ENCODE measurements at places on chromosomes 11 and 22.

DNA sequence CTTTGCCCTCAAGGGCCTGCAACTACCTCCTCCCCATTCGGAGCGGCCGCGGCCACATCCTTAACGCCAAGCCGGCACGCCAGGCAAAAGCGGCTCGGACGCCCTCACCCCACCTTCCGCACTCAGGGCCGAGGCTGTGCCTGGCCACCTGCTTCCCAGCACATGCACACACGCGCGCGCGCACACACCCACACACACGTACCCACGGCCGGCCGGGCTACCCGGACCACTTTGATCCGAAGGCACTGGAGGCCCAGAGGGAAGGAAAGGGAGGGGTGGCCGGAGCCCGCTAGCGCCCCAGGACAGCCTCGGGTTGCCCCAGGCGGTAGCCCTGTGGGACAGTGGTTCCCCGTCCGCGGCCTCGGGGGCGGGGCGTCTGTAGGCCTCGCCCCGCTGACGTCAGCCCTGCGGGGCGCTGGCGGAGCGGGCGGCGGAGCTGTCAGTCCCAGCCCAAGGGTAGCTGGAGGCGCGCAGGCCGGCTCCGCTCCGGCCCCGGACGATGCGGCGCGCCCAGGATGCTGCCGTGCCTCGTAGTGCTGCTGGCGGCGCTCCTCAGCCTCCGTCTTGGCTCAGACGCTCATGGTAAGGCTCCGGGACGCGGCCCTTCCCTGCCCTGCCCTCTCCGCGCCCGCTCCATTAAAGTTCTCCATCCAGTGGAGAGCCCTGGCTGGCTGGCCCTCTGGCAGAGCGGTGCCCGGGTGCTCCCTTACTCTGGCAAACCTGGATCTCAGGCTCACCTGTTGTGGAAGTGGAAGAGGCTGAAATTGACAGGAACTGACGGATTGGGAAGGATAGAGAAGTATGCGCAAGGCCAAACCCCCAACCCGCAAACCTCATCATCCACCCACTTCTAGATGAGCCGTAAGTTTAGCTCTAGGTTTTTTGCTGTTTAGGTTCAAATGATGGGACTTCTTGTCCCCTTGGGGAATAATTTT is at the start of gene IL10RA:
TSS of gene IL10RA (plus strand) at position 442 of the 935 bp plus-strand sequence. CDS start at position 516, 74 bp downstream.
- DNase-seq: peak; percentile 97

- no peak for DNase-seq
These were observed 184.6 kb upstream of the CARD18 start for GRCh38 chr11:105324156-105324555.

GRCh38 chr11:82927264-82927880 is 25.8 kb downstream of the DDIAS start:
- peak; percentile 49 for DNase-seq

GRCh38 chr11:8937159-8937558 is 4.4 kb upstream of the C11orf16 start:
- no peak for DNase-seq

GRCh38 chr11:104328512-104328907 is 164.6 kb upstream of the PDGFD start:
- DNase-seq: no peak

DNA sequence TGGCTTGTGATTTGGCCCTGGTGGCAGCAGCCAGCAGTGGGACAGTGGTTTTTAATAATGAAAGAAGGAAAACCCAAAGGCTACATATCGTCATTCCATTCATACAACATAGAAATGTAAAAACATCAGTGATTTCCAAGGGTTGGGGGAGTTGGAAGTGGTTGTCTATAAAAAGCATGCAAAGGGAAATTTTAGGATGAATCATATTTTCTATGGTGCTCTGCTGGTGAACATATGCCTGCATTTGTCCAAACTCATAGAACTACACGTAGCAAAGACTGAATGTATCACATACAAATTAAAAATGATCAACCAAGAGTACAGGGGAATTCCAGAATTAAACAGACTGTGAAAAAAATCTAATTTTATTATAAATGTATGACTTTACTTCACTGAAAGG is 11.1 kb downstream of the OR5B3 start:
- DNase-seq: no peak

DNA sequence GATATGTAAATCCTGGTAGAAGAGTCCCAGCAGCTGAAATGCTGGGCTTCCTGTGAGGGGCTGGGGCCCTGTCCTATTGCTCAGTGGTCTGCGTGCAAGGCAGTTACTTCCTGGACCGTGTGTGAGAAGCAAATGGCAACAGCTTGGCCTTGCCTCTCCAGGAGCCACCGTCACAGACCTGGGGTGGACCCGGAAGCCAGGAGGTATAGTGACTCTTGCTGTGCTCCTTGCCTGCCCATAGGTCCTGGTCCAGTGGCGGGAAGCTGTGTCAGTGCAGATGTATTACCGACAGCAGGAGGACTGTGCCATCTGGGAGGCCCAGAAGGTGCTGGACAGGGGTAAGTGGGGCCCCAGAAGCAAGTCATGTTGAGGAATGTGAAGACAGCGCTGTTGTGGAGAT is 54.3 kb downstream of the PISD start:
- DNase-seq: no peak

GRCh38 chr11:2539371-2540222 is 94.8 kb downstream of the KCNQ1 start:
- no peak for DNase-seq

DNA sequence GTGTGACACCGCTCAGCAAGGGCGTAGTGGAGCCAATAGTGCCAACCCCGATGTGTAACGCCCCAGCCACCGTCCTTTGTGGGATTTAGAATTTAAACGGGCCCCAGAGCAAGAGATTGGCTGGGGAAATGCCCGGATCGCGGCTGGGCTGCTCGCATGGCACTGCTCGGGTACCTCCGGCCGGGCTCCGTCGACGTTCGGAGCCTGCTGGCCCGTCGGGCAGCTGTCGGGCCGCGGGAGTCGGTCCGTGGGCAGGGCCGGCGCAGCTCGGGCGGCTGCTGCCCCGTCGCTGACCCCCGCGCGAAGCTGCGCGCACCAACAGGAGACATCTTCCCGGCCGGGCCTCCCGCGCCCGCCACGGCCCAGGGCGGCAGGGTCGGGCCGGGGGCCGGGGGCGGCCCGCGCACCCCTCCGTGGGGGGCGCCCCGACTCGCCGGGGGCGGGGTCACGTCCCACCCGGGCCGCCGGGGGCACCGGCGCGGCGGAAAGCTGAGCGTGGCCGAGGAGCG is 1.3 kb upstream of the KDM2A start:
- peak; percentile 32 for DNase-seq

GRCh38 chr11:66846671-66847091 is 3.4 kb downstream of the RCE1 start:
- peak; percentile 67 for DNase-seq

DNA sequence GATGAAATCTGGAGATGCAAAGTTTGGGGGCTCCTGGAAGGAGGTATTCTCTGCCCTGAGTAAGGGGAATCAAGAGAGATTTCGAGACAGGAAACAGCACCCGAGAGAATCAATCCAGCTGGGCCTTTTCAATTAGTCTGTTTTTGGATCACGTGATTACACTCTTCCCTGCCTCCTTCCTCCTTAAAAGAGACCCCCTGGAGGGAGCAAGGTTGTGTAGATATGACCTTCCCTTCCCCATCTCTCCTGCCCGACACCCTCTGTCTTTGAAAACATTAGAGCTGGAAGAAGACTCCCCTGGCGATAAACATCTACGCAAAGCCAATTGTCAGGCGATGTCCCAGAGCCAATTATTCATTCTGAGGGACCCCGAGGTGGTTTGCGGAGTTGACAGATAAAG is 407.9 kb downstream of the MIAT start:
- DNase-seq: no peak

DNA sequence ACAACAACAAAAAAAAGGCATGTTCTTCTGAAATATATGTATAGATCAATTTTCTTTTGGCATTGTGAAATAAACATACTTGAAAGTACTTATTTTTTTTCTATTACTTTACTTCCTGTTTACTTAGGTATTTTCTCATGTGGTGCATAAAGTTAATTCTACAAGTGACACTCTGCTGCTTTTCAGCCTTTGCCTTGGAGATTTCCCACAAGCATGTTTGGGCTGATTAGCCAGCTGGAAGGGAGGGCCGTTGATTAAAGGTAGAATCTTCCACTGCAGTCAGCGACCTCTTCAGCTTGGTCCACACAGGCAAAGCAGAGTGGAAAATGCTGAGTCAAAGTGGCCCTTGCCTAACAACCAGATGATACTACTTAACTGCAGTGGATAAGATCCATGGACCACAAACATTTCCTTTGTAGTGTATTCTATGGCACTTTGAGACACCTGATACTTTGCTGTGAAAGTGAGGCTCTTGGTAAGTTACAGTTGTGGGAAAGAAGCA is 176.0 kb downstream of the ARHGAP42 start:
- no peak for DNase-seq

DNA sequence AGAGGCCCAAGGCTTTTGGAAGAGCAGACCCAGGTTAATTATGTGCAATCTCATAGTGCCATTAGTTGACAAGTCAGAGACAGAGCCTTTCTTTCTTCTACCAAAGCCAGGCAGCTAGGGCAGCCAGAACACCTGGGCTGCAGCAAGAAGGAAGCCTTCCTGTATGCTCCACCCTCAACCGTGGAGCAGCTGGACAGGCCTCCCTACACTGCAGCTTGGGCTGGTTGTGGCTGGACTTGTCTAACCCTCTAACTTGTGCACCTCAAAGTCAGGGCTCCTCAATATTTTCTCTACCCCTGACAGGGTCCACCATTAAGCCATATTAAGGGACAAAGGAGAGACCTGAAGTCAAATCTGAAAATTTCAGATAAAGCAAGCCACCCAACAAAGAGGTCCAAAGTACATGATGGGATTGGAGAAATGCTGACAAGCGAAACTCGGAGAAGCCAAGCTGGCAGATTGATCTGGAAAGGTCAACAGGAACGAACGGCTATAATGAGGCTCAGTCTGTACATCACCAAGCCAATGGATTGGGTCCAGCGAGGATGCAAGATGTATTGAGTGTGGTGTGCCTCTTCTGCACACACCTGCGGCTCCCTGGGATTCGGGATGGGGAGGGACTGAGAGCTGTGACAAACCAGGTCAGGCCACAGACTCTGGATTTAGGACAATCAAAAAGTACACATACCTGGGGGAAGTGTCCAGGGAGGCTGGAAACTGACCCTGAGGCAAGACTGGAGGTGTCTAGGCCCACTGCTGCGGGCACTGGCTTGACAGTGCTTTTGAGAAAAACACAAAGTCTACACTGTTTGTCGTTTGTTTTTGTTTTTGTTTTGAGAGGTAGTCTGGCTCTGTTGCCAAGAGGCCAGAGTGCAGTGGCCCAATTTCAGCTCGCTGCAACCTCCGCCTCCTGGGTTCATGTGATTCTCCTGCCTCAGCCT is 11.7 kb upstream of the SLC43A3 start:
- no peak for DNase-seq

DNA sequence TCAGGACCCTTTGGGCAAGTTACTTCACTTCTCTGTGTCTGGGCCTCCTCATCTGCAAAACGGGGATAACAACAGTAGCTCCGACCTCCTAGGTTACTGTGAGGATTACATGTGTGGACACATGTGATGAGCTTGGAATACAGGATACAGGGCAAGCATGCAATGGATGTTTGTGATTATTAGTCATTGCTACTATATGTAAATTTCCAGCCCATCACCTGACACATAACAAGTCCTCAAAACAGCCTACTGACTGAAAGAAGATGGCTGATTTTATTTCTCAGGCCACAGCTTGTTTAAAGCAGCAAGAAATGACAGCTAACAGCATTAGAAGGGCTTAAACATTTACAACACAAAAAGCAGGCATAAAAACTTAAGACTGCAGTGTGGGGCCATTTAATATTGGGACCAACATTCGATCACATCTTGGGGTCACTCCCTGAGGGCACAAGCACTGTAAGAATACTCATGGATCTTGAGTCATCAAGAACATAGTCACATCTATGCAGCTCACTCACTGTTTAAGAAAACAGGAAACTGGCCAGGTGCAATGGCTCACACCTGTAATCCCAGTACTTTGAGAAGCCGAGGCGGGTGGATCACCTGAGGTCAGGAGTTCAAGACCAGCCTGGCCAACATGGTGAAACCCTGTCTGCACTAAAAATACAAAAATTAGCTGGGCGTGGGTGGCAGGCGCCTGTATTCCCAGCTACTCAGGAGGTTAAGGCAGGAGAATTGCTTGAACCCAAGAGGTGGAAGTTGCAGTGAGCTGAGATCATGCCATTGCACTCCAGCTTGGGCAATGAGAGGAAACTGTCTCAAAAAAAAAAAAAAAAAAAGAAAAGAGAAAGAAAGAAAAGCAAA is 49.5 kb downstream of the ABTB2 start:
- peak; percentile 68 for DNase-seq

DNA sequence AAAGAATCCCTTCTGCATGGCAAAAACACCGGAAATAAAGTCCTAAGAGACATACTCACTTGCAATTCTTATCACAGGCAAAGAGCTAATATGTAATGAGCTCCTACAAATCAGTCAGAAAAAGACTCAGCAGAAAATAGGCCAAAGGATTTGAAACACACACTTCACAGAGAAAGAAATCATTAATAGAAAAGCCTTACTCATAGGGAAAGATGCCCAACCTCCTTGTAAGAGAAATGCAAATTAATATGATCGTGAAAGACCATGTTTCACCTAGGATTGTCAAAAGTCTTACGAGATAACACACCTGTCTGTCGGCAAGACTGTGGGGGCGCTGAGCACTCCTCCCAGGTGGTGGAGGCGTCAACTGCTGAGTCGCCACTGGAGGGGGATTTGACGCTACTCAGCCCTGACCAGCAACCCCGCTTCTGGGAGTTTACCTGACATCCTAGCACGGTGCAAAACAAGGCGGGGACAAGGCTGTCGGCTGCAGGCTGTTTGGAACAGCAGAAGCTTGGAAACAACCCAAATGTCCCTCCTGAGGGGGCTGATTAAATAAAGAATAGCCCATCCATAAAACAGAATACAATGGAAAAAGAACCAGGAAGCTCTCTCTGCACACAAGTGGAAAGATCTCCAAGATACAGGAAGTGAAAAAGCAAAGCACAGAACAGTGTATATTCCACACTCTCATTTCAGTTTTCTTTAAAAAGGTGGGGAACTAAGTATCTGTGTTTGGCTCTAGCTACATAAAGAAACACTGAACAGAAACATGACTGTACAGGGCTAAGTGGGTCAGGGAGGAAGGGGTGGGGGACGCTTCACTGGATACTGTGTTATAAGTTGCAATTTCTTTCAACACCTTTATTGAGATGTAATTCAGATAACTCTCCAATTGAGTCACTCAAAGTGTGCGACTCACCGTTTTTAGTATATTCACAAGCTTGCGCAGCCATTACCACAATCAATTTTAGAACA is 11.5 kb downstream of the CSNK1E start:
- DNase-seq: peak; percentile 37

DNA sequence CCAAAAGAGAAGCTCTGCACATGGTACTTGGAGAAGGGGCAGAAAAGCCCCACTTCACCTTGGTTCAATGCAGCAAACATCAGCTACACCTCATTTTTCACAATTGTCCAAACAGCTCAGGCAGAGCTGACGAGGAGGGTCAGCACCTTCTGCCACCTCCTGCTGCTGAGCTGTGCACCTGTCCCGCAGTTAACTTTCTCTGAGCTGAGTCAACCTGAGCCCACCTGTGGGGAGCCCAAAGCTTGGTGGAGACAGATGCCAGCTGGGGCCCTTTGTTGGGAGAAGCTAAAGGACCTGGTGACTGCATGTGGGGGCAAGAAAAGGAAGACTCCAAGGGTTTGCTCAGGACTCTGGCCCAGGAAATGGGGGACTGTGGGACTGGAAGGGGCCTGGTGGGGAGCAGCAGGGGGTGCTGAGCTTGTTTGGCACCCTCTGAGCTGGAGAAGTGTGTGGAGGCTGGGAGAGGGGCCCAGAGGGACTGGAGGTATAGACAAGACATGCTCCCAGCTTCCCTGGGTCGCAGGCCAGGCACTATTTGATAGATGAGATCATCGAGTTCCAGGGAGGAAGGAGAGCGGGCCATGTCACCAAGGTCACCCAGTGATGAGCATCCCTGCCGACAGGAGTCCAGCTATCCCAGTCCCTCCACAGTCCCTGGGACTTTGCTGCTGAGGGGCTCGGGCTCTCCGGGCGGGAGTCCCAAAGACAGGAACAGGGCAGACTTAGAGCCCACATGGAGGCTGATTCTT is 53.5 kb downstream of the KCNJ4 start:
- DNase-seq: no peak

Data from inflammatory macrophage (primary cell).